ENCODE measurements at places on chromosomes 2 and 18. TPM values are rescaled to one million over a fixed set of nuclear protein-coding genes. Genes with fewer than 3 reads are reported as not detected.

The CHRNG gene
- total RNA-seq = not detected

The MC2R gene
- total RNA-seq = not detected

The DSG3 gene
- total RNA-seq = not detected

The DSEL gene
- total RNA-seq = 16.9 TPM

Data from aorta (tissue), 5 donors.